ENCODE measurements at places on chromosomes 5 and 9.

DNA sequence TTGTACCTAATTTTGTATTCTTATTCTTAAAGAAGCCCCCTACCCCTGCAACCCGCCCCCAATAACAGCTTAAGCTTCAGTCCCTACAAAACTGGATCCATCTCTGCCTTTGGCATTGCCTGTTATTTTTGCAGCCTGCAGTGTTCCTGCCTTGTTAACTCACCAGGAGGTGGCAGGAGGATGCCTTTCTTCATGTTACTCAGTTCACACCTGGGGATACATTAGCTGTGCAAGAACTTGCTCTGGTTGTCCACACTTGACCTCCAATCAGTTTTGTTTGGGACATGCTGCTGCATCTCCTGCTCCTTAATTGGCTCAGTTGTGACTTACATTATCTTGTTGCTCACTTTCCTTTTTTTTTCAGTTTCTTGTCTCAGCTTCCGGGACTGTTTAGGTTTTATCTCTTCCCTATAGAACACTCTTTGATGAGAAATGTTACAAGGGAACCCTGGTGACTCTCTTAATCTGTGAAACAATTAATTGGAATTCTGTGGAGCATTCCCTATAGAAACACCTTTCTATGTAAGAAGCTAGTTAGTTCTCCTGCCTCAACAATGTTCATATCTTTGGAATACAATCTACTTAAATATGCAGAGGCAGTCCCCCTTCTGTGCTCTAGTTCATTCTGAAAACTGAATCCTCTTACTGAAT is 467.7 kb upstream of the ACO1 start:
- DNase-seq, result no peak

GRCh38 chr9:127059030-127059429 is 63.4 kb downstream of the ANGPTL2 start:
- DNase-seq, result no peak

- DNase-seq, result no peak
Observed at GRCh38 chr9:104635456-104635855, 17.5 kb upstream of the OR13C9 start.

- DNase-seq, result peak; percentile 50
Observed at GRCh38 chr9:124197177-124198095, 60.3 kb upstream of the NEK6 start.

Measured in activated effector memory CD4-positive, alpha-beta T cell treated with anti-CD3 and anti-CD28 coated beads, Interleukin-2, amount 50 U/mL, for 16 hours (primary cell).